ENCODE measurements at places on chromosomes 6 and 20. TPM values are rescaled to one million over a fixed set of nuclear protein-coding genes. Genes with fewer than 3 reads are reported as not detected.

Gene TGM2
- 542 TPM for total RNA-seq

Gene KHDC1L
- total RNA-seq, result not detected

Gene ASCC3
- total RNA-seq, result 19.1 TPM

Gene SPATS1
- total RNA-seq, result not detected

Gene LY86
- not detected for total RNA-seq

Gene CDH26
- 0.30 TPM for total RNA-seq

Gene CD93
- total RNA-seq, result not detected

Gene FAM162B
- total RNA-seq, result not detected

Gene NKX2-2
- total RNA-seq, result not detected

Gene PSMB9
- total RNA-seq, result 18.0 TPM

Gene THEMIS
- not detected for total RNA-seq

Gene CCN6
- not detected for total RNA-seq

Gene TAAR2
- not detected for total RNA-seq

Gene CST1
- total RNA-seq, result 0.98 TPM

Gene MDN1
- 10.1 TPM for total RNA-seq

Gene HLA-DQA1
- total RNA-seq, result not detected

Gene TRAPPC3L
- not detected for total RNA-seq

Gene LY6G6C
- total RNA-seq, result not detected

Gene RHAG
- not detected for total RNA-seq

Gene SEMG1
- total RNA-seq, result not detected

Gene SLC22A3
- total RNA-seq, result 47.2 TPM

Gene VSX1
- 0.99 TPM for total RNA-seq

Gene PAQR8
- 1.3 TPM for total RNA-seq

Gene SEL1L2
- not detected for total RNA-seq

Gene LAMP5
- total RNA-seq, result not detected

Gene PTCRA
- not detected for total RNA-seq

Gene ANGPT4
- 0.02 TPM for total RNA-seq

Gene RBBP8NL
- total RNA-seq, result 1.3 TPM

Gene TMEM200A
- 0.07 TPM for total RNA-seq

Gene COL19A1
- not detected for total RNA-seq

Gene CTCFL
- total RNA-seq, result not detected

Gene MUC22
- total RNA-seq, result 0.03 TPM

Gene NCOA7
- 10.4 TPM for total RNA-seq

Gene NRSN1
- total RNA-seq, result not detected

Gene PPIL1
- total RNA-seq, result 42.2 TPM

Gene MAP7
- 22.9 TPM for total RNA-seq

Gene MUCL3
- 0.14 TPM for total RNA-seq

Gene RGL2
- total RNA-seq, result 13.1 TPM

Gene BMP7
- total RNA-seq, result 1.1 TPM

Gene PRSS16
- total RNA-seq, result 3.3 TPM

Gene KIF6
- 0.17 TPM for total RNA-seq

Gene PGC
- total RNA-seq, result 0.08 TPM

Gene APCDD1L
- total RNA-seq, result 0.05 TPM

Gene EDN1
- 38.8 TPM for total RNA-seq

Gene STX11
- total RNA-seq, result 2.7 TPM

Gene HTR1B
- total RNA-seq, result 0.18 TPM

Gene PM20D2
- 14.9 TPM for total RNA-seq

Gene SDCBP2
- total RNA-seq, result 1.4 TPM

Gene SYNE1
- total RNA-seq, result 17.3 TPM

Gene EDEM2
- total RNA-seq, result 57.2 TPM
